ENCODE measurements at places on chromosomes 13 and 19.
A peak's percentile ranks its signal among the peaks of the same experiment; 100 is the strongest.

DNA sequence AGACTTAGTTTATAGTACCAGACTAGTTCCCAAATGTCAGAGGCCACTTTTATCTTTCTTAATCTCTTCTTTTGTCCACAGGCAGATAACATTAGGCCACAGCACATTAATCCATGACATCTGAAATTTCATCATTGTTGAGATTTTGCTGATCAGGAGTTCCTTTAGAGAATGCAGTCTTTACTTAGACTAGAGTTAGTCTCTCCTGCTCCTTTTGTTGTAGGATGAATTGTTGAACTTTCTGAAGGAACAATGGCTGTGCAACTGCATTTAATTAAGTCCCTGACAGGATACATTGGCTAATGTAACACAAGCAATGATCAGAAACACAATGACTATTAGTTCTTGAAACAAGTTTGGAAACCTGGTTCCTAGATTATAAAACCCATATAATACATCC is 266.3 kb downstream of the PCDH20 start:
- DNase-seq: no peak

DNA sequence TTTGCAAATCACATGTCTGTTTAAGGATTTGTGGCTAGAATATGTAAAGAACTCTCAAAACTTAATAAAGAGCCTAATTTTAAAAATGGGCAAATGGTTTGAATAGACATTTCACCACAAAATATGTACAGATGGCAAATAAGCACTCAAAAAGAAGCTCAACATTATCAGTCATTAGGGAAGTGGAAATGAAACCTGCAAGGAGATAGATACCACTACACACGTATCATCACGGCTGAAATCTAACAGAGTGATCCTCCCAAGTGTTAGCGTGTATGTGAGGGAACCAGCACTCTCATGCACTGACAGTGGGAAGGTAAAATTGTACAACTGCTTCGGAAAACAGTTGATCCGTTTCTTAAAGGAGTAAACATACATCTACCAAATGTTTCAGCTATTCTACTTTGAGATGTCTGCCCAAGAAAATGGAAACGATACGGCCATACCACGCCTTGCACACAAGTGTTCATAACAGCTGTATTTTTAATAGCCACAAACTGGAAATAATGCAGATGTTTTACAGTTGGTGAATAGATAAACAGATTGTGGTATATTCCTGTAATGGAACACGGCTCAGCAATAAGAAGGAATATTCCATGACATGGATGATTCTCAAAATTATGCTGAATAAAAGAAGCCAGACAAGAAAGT is 14.5 kb downstream of the ARHGEF7 start:
- no peak for DNase-seq

DNA sequence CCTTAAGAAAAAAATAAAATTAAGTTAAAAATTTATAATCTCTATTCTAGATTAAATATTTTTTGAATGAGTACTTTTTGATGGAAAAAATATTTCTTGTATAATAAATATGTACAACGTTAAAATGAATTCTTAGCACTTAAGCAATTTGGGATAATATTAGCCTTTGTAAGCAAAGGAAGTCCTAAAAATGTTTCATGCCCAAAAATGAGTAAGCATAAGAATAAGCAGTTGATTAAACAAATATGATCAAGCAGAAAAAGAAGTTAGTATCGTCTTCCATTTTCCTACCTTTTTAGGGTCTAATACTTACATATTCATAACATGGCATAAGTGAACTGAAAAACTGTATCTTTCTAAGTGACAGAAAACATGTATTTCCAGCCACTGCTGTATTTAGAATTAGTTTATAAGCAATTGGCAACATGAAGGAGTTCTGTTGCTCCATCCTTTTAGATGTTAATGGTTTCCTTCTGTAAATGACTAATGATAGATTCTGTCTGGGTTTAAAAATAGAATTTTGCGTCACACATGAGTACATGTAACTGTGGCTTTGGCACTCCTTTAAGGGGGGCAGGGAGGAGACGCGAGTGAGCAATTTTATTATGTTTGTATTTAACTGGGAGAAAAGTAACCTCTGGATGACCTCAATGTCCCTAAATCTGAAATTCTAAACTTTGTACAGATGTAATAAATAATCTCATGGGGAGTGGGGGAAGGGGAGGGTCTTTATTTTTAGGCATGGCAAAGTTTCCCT is 237.4 kb downstream of the RGCC start:
- peak; percentile 98 for DNase-seq

GRCh38 chr19:2827840-2828489 is 8.3 kb downstream of the ZNF554 start:
- no peak for DNase-seq

DNA sequence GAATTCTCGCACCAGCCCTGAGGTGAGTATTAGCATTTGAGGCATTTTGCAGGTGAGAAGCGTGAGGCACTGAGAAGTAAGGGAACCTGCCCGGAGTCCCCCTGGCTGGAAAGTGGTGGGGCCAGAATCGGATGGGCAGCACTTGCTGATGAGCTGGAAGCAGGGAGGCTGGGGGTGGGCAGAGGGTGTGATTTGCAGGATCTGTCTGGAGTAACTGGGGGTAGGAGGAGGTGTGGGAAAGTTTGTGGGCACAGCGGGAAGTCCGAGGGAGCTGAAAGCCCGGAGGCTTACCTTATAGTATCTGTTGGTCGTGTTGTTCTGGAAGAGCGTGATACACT is 20.1 kb downstream of the PRKD2 start:
- no peak for DNase-seq

DNA sequence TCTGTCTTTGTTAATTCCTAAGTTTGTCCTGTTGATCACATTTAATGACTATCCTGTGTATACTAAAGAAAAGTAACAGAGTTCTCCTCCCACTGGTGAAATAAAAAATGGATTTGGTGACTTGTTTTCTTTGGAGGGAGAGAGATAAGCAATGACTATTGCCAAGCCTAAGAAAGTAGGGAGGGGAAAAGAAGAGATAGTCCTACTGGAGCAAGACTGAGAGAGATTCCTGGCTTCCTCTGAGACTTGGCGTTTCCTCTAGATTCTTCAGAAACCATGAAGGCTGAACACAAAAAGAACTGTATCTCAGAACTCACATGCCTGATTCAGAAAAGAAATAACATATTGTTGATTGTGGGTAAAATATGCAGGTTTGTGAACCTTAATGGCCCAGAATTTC is 406.5 kb downstream of the FOXO1 start:
- no peak for DNase-seq

DNA sequence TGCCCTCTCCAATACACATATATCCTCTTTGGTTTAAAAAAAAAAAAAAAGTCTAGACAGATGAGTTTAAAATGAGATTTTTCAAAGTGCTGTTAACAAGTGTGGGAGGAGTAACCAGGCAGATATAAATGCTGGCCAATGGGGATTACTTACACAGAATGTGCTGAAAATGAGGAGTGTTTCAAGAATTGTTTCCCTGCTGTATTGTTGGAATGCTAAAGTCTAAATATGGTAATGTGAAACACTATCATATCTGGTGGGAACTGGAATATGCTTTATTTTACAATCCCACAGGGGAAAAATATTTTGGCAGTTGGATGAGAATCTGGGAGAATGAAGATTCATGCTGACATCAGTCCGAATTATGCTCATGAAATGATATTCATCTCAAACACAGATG is 250.7 kb downstream of the DCT start:
- DNase-seq: no peak

GRCh38 chr13:100392709-100393630 is 195.6 kb downstream of the GGACT start:
- peak; percentile 95 for DNase-seq

DNA sequence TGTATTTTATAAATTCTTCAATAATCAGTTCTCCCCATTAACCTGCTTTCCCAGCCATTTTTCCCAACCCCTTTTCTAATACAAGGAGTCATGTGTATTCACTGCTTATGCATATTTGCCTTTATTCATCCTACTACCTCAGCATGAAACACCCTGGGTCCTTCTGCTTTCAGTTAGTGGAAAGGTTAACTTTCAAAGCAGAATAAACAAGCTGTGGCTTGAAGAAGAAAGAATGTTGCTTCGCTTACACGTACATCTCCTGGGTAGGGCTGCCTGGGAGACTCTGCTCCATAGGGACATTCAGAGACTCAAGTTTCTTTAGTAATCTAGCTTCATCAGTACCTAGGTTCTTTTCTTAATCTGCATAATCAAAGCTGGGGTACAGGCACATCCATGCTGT is 567.8 kb upstream of the SLC10A2 start:
- DNase-seq: no peak

- DNase-seq: peak; percentile 56
Measured at GRCh38 chr19:41641879-41642485, 15.1 kb upstream of the CEACAM4 start.

GRCh38 chr19:47631681-47632446 is 22.9 kb downstream of the BICRA start:
- no peak for DNase-seq

GRCh38 chr19:48401287-48401686 is 7.8 kb downstream of the GRIN2D start:
- DNase-seq: no peak

DNA sequence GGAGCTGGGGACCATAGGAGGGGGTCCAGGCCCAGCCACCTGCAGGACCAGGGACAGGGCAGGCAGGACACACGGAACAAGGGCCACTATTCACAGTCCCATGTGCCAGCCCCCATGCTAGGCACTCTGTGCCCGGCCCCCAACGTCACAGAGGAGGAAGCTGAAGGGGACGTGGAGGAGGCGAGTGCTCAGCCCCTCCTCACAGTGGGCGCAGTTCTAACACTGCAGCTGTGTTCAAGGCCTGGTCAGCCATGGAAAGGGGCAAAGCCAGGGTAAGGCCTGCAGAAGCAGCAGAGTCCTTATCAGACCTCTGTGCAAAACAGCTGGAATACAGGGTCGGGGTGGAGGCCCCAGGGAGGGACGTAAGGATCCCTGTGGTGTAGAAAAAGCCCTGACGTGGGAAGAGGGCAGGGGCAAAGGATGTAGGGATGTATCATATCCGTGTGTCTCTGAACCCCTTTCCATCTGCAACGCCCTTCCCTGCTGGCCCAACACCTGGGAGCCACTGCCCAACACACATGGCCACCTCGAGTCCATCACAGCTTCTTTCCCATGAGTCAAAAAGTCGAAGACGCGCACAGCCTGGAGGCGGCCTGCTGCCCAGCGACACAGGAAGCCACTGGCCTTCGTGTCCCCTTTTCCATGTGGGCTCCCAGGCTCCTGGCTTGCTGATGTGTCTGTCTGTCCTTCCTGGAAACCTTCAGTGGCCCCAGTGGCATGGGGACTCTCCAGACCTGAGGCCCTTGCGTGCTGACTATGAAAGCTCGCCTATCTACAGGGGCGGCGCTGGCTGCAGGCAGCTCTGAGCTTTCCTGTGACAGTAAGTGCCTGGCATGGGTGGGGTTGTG is 28.0 kb downstream of the SH3GL1 start:
- no peak for DNase-seq

- DNase-seq: no peak
Measured at GRCh38 chr13:112638919-112639318, 50.9 kb upstream of the ATP11A start.

GRCh38 chr19:6164906-6165531 is 29.6 kb downstream of the ACSBG2 start:
- DNase-seq: no peak

GRCh38 chr13:105037110-105037509 is 1498.4 kb downstream of the EFNB2 start:
- peak; percentile 16 for DNase-seq

GRCh38 chr19:48859711-48860572 is 8.5 kb downstream of the PLEKHA4 start:
- DNase-seq: no peak

- no peak for DNase-seq
Measured at GRCh38 chr19:1087813-1088415, 7.3 kb downstream of the POLR2E start.

- no peak for DNase-seq
Measured at GRCh38 chr13:107834281-107834680, 381.1 kb downstream of the LIG4 start.

DNA sequence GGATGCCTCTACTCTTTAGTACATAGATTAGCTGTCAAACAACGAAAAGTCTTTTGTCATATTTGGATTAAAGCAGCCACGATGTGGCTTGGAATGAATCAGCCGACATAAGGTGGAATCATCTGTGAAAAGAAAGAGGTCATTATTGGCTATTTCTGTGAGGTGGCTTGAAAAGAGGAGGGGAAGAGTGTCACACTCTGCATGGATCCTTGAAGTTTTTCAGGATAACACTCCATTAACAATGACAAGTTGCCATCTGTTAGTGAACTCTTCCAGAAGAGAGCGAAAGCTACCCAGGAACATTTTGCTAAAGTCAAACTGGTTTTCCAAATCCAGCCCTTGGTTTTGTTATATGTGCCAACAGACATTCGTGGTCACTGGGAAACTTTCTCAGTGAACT is 1604.8 kb downstream of the OLFM4 start:
- DNase-seq: no peak

DNA sequence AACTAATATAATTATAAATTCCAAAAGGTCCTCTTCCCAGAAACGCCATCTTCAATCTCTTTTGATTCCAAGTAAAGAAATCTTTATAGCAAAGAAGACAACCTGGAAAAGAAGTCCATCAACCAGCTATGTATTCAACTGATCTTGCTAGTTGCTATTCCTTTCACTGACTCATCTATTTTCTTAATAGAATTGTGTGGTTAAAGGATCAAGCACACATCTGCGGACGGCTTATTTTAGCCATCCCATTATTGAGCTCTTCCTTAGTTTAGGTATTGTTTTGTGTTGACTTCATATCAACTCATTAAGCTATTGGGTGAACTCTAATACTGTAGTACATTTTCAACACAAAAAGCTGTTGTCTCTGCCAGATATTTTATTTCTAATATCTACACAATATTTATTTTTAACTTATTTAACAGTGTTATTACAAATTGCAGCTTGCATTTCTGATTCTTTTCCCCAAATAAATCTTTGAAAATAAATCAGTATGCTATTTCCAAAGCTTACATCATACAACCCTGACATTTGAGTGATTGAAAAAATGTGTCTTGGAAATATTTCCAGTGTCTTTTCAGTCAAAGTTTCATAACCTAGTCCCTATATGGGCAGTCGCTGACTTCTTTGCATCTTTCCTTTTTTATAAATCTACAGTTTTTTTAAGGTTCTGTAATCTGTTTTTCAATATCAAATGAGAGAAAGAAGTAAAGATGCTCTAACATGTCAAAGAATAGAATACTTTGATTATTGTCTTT is 158.8 kb upstream of the SPRY2 start:
- DNase-seq: no peak

- DNase-seq: no peak
Measured at GRCh38 chr13:97233499-97233898, 11.4 kb downstream of the MBNL2 start.

DNA sequence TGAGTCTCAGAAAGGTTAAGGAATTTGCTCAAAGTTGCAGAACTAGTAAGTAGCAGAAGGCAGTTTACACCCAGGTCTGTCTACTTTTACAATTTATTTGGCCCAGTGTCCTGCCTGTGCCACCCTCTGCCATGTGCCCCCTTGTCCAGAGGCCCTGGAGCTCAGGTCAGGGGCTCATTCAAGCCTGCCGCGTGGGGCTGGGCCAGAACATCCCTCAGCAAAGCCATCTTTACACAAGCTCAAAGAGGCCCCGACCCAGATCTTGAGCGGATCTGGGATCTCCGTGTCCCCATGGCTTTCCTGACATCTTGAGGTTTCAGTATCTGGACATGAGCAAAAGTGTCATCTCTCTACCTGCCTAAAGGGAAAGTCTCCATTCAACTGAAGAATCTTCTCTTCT is 76.4 kb upstream of the VSTM2B start:
- DNase-seq: no peak

Measured in kidney capillary endothelial cell (primary cell).